Fibroblast of skin of left biceps (primary cell): ENCODE measurements at places on chromosomes 5 and 9.

GRCh38 chr5:113205807-113206206 lies 229.0 kb downstream of the TSSK1B start:
- no peak for DNase-seq

DNA sequence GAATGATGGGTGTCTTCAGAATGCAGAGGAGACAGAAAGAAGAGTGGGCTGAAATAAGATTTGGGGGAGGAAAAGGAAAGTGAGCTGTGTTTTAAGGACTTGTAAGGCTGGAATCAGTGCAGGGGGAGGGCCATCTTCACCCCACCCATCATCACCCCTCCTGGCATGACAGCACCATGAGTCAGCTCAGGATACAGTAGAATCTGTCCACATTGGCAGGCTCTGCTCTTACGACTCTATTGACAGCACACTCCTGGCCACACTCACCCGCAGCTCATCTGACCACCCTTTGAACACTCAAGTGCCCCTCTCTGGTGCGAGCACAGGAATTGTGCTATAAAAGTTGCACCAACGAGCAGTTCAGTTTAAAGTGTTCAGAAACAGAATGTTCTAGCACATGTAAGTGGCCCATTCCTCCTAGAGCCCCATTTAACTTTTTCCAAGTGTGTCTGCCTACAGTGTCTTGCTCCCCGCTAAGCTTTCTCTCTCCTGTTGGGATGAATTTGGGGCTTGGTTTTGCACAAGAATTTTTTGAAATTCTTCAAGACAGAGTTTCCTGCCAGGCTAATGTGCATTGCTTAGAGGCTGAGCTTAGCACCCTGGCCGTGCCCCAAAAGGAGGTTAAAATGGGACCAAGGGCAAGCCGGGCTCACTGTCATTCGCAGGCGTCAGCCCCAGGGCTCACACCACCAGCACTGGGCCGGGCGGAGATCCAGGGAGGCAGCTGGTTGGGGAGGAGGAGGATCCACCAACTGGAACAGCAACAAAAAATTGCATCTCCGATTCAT lies 12.0 kb downstream of the ADRA1B start:
- no peak for DNase-seq

DNA sequence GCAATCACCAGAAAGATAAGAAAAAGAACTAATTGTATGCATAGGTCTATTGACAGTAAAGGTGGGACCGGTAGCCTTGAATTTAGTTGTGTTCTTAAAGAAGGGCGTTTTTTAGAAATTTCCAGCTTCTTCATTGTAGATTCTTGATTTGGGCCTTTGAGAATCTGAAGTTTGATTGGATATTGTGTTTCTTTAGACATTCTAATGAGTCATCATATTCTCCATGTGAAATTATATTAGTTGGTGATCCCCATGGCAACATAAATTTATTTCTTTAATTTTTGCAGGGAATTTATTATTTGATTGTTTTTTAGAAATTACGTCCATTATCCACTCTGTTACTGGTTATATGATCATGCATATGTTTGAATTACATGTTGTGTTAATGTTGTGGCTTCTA lies 63.6 kb downstream of the MAN2A1 start:
- no peak for DNase-seq

- DNase-seq = no peak
Observed at GRCh38 chr9:37198039-37198729, 77.8 kb downstream of the ZCCHC7 start.

- no peak for DNase-seq
Observed at GRCh38 chr9:16833296-16833835, 37.1 kb downstream of the BNC2 start.
